Activated CD4-positive, alpha-beta T cell treated with anti-CD3 and anti-CD28 coated beads, Interleukin-2, amount 50 U/mL, for 48 hours (primary cell): ENCODE measurements at places on chromosomes 1 and 21.
A peak's percentile ranks its signal among the peaks of the same experiment; 100 is the strongest.

GRCh38 chr1:51297401-51298321 is 32.7 kb downstream of the TTC39A start:
- DNase-seq, result no peak

DNA sequence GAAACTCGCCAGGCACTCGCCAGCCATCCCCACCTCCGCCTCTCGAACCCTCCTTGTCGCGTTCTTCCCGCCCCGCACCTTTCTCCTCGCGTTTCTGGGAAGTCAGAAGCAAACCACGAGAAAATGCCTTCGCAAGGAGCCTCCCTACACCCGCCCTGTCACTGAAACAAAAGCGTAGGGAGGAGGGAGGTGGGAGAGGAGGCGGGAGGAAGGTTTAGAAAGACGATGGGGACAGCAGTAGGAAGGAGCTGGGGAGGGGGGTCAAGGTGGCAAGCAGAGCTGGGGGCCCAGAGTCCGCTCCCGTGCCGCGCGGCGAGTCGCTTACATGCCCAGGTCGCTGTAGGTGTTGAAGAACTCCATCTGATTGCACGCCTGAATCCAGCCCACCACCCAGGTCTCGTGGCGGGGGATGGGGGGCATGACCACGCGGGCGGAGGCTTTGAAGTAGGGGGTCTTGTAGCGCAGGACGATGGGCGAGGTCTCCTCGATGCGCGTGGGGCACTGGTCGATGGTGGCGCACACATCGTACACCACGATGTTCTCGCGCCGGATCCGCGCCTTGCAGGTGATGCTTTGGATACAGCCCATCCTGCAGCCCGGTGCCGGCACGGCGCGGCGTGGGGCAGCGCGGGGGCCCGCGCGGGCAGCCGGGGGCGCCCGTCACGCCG is 1.0 kb downstream of the FAM78B start:
- peak; percentile 7 for DNase-seq

- DNase-seq, result no peak
Observed at GRCh38 chr1:204479387-204480136, 15.0 kb downstream of the PIK3C2B start.

GRCh38 chr1:247833601-247834000 is 8.1 kb downstream of the OR11L1 start:
- DNase-seq, result no peak

- DNase-seq, result no peak
Observed at GRCh38 chr21:14886001-14886400, 178.8 kb downstream of the NRIP1 start.

DNA sequence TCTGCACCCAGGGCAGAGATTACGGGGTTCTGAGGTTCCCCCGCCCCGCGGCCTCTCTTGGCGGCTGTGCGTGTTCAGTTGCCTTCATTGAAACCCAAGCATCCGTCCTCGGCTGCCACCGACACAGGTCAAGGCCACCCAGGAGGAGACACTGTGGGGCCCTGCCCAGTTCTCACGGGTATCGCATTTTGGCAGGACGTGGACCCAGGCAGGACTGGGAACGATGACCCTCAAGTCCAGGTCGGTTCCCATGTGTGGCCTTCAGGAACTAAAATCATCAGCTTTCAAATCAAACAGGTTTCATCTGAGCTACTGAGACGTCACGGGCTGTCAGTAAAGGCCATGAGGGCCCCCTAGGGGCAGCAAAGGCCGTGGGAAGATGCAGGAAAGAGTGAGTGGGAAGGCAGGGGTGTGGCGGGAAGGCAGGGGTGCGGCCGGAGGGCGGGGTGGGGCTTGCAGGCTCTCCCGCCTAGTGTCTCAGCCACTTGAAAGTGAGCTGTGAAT is 7.0 kb upstream of the C1orf174 start:
- peak; percentile 64 for DNase-seq
